ENCODE measurements at places on chromosomes 12 and 14.

DNA sequence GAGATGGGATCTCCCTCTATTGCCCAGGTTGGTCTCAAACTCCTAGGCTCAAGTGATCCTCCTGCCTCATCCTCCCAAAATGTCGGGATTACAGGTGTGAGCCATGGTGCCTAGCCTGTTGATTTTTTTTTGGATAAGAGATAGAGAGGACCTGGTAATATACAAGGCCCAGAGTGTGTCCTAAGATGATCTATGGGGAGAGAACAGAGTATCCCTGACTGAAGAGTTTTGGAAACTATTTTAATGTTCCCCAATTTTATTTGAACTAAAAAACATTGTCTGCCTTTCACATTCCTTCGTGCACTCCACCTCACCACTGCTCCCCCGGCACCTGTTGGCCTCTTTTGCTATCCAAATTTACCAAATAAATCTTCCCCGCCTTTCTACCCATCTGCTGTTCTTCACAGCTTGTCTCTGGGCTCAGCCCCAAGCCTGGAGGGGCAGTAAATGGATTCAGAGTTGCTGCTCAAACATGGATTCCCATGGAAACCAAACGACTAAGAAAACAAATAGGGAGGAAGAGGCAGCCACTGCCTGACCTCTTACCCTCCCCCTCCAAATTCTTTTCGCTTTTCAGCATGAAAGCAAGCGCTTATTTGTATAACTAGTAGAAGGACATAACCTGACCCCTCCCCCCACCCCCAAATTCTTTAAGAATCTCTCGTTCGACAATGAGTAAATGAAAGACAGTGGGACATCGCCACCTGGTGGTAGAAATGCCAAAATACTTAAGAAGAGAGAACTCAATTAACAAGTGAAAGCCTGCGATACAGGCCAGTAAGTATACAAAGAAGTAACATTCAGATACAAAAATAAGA is 22.6 kb downstream of the OR10G3 start:
- DNase-seq = peak; percentile 92

DNA sequence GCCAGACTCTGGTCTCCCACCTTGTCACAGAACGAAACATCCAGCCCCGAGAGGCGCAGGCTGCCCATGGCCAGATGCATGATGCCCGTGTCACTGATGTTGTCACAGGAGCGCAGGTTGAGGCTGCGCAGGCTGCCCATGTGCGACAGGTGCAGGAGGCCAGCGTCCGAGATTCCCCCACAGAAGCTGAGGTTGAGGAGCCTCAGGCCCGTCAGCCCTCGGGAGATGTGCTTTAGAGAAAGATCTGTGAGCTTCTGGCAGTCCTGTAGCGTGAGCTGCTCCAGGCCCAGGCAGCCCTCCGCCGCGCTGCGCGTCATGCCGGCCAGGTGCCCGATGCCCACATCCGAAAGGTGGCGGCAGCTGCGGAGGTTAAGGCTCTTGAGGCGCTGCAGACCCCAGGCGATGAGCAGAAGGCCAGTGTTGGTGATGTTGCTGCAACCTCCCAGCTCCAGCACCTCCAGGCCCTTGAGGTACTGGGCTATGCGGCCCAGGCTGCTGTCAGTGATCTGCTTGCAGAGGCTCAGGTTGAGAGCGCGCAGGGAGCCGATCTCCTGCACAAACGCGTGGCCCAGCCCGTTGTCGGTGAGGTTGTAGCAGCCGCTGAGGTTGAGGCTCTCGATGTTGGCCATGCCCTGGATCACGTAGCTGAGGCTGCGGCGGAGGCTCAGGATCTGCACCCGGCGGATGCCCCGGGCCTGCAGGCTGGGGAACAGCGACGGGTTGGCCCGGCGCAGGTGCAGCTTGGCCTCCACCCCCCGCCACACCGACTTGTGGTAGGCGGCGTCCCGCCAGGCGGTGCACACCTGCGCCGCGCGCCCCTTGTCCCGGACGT is 991 bp downstream of the FBXL14 start:
- no peak for DNase-seq

GRCh38 chr12:84767079-84767478 is 145.5 kb downstream of the SLC6A15 start:
- DNase-seq = no peak

GRCh38 chr14:38964630-38965029 is 138.4 kb downstream of the SEC23A start:
- peak; percentile 12 for DNase-seq

DNA sequence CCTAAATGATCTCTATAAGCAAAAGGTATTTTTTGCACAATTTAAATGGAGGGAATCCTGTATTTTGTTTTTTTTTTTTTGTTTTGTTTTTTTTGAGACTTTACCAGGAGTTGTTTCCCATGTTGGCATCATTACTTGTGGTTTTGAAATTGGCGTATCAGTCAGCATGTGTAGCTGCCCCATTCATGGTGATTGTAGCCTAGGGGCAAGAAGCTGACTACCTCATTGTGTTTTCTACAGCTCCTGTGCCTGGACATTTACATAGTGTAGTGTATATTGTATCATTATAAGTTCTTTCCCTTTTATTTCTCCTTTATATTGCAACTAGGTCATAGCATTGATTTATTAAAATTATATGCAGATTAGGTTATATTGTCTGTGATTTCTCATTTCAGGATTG is 24.5 kb downstream of the SAMD4A start:
- no peak for DNase-seq

GRCh38 chr14:41785696-41786095 is 179.0 kb downstream of the LRFN5 start:
- no peak for DNase-seq

- DNase-seq = peak; percentile 77
Measured at GRCh38 chr12:115149685-115150378, 465.9 kb upstream of the TBX3 start.

- no peak for DNase-seq
Measured at GRCh38 chr12:20272161-20272560, 96.2 kb upstream of the PDE3A start.

DNA sequence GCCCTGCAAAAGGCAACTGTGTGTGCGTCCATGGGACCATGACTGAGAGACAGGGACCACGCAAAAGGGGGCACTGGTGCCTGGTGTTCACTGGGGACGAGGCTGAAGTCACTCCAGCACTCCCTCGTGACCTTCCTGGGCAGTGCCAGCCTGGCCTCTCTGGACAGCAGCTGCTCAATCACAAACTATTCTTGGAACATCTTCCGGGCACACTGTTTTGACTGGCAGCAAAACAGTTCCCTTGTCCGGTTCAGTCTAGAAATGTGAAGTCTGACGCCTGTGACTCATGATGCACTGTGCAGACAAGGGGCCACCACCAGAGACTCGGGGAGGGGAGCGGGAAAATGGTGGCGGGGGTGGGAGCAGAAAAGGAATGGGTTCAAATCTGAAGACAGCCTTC is 20.8 kb downstream of the SNRNP35 start:
- no peak for DNase-seq

GRCh38 chr14:21093018-21093417 is 5.4 kb downstream of the ZNF219 start:
- DNase-seq = no peak

DNA sequence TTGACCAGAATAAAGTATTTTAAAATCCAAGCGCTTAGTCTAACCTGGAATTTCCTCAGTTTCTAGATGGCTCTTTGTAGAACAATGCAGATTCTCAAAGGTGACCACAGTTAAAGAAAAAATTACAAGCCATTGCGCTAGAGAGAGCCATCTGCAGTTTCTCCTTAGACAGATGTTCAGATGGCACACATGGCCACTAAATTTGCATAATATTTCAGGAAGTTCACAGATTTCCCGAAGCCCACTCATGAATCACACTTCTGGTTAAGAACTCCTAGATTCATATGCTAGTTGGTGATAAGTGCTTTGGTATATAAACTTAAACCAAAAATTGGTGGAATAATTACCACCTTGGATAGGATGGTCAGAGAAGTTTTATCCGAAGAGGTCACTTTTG is 749 bp downstream of the AKAP3 start:
- DNase-seq = peak; percentile 31

- peak; percentile 55 for DNase-seq
Measured at GRCh38 chr14:20631880-20632389, 9.6 kb downstream of the OR6S1 start.

DNA sequence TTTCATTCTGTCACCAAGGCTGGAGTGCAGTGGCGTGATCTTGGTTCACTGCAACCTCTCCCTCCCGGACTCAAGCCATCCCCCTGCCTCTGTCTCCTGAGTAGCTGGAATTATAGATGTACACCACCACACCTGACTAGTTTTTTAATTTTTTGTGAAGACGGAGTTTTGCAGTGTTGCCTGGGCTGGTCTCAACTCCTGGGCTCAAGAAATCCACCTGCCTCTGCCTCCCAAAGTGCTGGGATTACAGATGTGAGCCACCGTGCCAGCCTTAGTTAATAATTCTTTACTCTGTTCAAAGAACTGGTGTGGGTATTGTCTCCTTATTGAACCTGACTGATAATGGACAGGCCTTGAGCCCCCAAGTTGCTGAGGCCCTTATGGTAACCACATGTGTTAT is 10.4 kb upstream of the KRT7 start:
- no peak for DNase-seq

GRCh38 chr12:40559865-40560264 is 132.4 kb upstream of the CNTN1 start:
- no peak for DNase-seq

DNA sequence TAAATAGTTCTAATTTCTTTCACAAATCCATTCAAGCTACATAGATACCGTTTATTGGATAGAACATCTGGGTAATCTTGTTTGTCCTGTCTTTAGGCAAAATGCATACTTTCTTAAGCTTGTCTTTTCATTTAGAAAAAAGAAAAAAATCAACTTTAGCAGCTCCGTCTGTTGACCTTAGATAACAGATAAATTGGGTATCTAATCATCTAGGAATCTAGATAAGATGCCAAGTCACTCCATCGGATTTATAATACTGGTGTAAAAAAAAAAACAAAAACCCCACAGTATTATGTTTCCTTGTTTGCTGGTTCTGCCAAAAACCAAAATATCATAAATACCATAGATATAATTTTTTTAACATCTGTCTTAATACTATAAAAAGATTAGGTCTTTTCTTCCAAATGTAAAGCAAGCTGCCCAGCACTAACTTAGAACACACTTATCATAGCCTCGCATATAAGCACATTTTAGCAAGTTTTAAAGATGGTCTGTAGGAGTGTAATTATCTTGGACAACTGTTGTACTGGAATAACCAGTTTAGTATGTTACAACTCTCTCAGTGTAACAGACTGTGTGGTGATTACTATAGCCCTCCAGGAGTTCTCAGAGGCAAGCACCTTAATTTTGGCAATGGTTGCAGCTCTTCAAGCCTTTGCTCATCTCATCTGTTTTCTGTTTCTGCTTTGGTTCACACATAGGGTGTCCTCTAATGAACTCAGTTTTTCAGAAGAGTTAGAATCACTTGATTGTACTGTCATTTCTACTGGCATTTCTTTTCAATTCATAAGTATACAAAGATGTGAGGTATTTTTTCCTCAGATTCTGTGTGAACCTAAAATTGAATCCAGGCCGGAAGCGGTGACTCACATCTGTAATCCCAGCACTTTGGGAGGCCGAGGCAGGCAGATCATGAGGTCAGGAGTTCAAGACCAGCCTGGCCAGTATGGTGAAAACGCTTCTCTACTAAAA is 83.1 kb downstream of the ANO6 start:
- peak; percentile 73 for DNase-seq

DNA sequence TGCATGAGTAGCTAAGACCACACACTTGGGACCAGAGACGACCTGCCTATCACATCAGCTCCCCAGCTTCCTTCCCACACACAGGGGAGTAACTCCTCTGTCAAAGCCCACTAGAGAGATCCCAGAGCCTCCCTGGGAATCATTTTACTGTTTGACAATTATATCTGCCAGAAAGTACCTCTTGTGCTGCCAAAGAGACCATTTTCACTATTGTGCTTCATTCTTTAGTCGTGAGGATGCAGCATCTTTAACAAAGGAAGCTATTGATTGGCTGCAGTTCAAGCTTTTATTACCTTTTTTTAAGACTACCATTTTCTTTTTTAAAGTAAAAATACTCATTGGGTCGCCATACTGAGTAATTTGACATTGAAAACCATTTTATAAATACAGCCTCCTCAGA is 194.5 kb upstream of the RGS6 start:
- DNase-seq = no peak

DNA sequence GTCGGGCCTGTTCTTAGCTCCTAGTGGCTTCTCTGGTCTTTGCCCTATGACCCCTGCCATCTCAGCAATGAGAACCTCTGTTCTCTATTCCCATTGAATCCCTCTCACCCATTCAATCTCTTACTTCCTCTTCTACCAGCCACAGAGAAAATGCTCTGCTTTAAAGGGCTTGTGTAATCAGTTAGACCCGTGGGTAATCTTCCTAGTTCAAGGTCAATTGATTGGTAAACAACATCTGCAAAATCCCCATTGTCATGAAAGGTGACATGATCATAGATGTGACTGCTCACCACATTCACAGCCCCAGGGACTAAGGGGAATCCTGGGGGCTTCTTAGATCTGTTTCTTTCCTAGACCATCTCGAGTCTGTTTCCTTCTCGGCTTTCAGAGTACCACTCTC is 7.2 kb upstream of the CCDC197 start:
- no peak for DNase-seq

GRCh38 chr14:92633274-92633616 is 115.2 kb downstream of the LGMN start:
- DNase-seq = no peak

DNA sequence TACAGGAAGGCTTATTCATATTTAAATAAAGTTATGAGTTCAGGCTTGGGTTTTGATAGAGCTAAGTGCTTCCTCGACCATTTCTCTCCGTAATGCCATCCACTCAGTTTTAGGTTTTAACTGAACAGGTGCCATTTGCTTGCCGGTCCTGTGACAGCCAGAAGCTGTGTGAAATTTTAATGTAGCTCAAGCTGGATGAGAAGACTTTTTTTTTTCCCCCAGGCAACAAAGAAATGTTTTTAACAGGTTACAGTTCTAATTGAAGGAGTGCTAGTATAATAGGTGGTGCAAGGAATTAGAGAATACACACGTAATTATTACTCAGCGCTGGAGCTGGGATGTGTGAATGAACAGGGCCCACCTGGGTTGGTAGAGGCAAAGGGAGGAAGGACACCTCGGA is 502.3 kb downstream of the AACS start:
- DNase-seq = no peak

GRCh38 chr12:26323673-26324072 is 128.3 kb downstream of the SSPN start:
- no peak for DNase-seq

- DNase-seq = no peak
Measured at GRCh38 chr12:52216807-52217206, 16.2 kb upstream of the KRT7 start.

GRCh38 chr12:39138268-39138667 is 232.9 kb upstream of the CPNE8 start:
- DNase-seq = no peak

DNA sequence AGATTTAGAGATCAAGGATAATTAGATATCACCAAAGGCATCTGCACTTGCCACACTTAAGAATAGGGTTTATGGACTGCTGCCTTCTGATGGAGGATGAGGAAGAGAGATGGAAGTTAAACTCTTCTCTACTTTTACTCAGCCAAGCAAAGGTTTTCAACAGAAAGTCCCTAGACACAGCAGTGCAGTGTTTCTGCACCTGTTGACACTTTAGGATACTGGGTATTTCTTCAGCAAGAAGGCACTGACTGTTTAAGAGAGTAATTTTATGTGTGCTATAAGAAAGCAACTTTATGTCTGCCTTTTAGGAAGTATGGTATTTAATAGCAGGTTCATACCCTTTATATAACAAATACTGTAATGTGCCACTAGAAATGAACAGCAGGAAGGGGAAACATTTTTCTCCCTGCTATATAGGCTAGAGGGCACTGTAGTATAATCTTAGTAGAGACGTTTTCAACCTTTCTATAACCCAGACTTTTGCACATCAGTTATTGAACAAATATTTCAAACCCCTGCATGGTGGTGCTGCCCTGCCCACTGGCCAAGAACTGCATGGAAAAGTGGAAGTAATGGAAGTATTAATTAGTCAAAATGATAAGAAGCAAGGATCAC is 225.0 kb upstream of the GRIP1 start:
- no peak for DNase-seq

All from fibroblast of villous mesenchyme (primary cell).